A549 treated with RU486 at 1 μM for 4 hours (cell line): ENCODE measurements at places on chromosomes 1 and 21. TPM values are rescaled to one million over a fixed set of nuclear protein-coding genes. Genes with fewer than 3 reads are reported as not detected.

The E2F2 gene
- 2.8 to 3.4 TPM (median 2.9 TPM) in 5 replicates for total RNA-seq

The TCHHL1 gene
- total RNA-seq, result not detected in 5 replicates

The KRTAP12-2 gene
- not detected in 5 replicates for total RNA-seq

The RBP7 gene
- 5.4 to 6.3 TPM (median 5.7 TPM) in 5 replicates for total RNA-seq

The MROH7 gene
- total RNA-seq, result not detected in 5 replicates

The CYP4A11 gene
- not detected in 5 replicates for total RNA-seq

The FALEC gene
- 0.29 to 0.46 TPM in 2 of 5 replicates, not detected in the others for total RNA-seq

The HES3 gene
- total RNA-seq, result not detected in 5 replicates

The SLC44A3 gene
- 1.4 to 1.9 TPM (median 1.8 TPM) in 5 replicates for total RNA-seq
